ENCODE measurements at places on chromosomes 6 and 20.

DNA sequence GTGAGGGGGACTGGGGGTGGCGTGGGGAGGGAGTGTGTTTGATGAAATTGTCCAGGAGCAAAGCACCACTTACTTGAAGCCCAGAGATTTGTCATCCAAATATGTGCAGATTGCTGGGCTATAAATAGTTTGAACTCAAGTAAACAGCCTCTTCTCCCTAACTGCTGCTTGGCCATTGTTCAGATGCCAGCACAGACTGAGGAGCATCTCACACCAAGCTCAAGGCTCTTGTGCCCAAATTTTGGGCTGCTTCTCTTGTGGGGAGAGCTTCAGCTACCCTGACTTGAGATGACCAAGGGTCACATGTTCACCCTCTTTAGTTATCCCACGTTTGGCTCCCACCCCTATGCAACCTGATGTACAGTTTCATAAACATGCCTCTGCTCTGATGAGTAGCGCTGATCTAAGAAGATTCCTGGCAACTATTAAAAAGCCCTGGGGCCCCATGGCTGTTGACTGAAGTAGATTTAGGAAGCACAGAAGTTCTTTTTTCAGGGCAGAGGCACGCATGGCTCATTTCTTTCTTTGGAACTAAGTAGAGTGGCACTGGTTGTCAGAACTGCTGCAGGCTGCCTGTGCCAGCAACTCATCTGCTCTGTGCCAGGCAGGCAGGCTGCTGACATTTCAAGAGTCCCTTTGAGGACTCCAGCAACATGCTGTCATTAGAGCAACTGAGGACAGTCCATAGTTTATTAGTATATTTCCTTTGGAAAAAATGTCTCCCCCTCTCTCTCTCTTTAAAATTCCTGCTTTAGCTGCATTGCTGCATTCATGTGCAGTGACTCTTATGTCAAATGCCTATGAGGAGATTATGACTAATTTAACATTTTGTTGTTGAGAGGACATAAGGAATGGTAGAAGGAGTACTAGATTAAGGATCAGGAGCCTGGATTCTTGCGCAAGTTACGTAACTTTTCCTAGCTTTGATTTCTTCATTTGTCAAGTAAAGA lies 9.6 kb upstream of the PKIG start:
- no peak for DNase-seq

- DNase-seq, result no peak
These were observed 33.8 kb downstream of the HDDC2 start for GRCh38 chr6:125267806-125268523.

GRCh38 chr6:25921525-25922203 lies 8.8 kb downstream of the SLC17A2 start:
- no peak for DNase-seq

- no peak for DNase-seq
These were observed 102.3 kb upstream of the KCNK16 start for GRCh38 chr6:39424831-39425230.

DNA sequence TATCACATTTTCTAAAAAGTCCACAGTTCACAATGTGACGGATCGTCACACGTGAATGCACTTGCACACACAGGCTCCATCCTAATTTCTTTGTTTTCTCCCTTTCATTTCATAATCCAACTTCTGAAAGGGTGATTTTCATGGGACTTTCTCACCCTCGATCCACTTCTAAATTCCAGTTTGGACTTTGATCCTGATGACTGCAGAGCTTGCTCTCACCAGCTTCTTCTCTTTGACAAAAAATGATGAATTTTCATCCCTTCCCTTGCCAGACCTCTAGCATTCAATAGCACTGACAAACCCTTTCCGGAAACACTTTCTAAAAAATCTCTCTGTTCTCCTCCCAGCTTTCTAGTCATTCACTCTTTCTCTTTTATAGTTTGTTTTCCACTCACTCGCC lies 341.2 kb downstream of the SYNE1 start:
- DNase-seq, result no peak

DNA sequence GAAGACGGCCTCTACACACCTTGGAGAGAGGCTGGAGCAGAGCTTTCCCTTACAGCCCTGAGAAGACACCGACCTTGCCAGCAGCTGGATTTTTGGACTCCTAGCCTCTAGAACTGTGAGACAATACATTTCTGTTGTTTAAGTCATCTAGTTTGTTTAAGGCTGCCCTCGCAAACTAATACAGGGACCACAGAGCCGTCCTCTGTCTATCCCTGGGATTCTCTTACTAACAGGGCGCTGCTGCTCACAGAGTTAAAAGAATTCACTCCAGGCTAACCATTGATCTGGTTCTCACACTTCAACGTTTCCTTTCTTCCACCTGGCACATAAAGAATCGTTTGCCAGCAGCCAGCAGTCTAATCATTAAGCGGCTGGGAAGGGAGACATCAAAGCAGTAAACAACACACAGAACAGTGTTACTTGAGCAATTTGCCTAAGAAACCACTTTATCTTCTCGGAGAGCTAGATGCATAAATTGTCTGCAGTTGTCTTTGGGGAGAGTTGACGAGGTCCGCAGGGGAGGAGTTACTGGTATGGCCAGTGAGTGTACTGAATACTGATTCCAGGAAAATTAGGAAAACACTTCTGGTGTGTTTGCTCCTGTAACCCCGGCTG lies 103.5 kb upstream of the AKAP12 start:
- no peak for DNase-seq

DNA sequence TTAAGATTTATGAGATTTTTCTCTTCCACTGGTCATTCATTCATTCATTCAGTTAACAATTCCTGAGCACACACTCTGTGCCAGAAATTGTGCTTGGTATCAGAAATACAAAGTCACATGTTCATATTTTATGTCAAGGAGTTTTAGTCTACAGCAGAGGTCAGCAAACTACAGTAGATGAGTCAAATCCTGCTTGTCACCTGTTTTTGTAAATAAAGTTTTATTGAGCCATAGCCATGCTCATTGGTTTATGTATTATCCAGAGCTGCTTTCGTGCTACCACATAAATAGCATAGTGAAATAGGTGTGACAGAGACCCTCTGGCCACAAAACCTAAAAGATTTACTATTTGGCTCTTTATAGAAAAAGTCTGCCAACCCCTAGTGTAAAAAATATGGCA lies 46.8 kb downstream of the THEMIS start:
- DNase-seq, result peak; percentile 27

GRCh38 chr20:62881662-62882395 lies 20.2 kb upstream of the TCFL5 start:
- no peak for DNase-seq

- no peak for DNase-seq
These were observed 401.1 kb downstream of the CD83 start for GRCh38 chr6:14518515-14519217.

DNA sequence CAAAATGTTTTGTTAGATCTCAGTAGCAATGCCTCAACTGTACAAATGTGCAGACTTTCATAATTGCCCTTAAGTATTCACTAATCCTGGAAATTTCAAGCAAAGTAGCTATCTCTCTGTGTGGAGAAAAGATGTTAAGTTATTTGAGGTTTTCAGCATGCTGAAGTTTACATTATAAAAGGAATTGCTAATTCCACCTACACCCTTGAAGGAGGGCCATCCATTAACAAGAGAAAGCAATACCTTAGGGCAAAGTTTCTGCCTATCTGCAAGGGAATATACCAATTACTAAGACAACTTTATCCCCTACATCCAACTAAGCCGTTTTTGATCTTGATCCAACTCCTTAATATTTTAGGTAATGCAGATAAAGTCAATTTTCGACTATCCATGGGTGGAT lies 380.7 kb upstream of the BTBD3 start:
- no peak for DNase-seq

DNA sequence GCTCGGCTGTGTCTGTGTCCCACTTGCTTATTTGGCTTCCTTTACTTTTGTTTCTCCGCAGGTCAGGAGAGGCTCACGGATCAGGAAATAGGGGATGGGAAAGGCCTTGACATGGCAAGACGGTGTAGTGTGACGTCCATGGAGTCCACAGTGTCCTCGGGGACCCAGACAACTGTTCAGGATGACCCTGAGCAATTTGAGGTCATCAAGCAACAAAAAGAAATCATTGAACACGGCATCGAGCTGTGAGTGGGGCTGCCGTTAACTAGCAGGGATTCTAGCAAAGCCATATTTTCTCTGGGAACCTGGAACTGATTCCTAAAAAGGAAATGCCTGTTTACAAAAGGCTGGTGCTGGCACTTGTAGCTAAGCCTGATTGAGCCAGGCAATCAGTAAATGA lies 54.4 kb downstream of the ARFGEF2 start:
- no peak for DNase-seq

- no peak for DNase-seq
These were observed 62.9 kb downstream of the SSR1 start for GRCh38 chr6:7249946-7250643.

DNA sequence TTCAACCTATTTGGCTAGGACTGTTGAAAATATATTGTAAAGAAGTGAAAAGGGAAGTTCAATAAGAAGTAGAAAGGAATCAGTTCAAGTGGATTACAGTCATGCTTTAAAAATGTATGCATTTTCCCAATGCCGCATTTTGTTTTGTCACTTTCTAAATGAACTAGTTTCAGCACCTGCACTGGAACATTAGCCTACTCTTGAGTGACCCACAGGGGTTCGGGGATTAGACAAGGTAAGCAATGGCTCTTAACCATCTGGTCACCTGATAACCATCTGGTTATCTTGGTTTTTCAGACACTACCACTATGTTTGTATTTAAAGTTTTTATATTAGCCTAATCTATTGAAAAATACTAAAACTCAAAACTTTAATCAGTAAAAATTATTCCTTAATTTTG lies 97.6 kb downstream of the CD164 start:
- no peak for DNase-seq

GRCh38 chr6:134680021-134680420 lies 269.9 kb downstream of the ALDH8A1 start:
- DNase-seq, result no peak

DNA sequence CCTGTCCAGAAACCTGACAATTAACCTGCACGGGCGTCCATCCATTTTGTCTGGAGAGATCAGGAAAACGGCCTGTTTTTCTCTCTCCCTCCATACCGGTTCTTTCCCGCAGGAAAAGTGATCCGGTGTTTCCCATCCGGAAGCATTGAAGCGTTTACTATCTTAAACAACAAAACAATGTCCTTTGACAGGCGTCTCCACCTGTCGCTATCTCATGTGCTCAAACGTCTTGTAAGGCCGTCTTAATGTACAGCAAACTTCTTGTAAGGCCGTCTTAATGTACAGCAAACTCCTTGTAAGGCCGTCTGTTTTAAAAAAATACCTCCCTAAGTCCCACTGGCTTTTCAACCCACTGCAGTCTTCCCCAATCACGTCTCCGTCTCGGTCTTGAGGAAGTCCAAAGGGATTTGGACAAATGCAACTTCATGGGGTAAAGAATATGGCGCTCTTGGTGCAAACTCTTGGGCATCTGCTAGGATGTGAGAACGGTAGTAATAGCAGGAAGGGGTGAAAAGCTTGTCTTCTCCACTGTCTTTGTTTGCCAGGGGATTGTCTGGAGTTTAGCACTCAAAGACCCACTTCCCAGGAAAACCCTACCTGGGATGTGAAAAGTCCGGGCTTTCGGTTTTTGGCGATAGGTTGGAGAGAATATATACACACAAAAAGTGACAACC lies 29.9 kb upstream of the TRIM27 start:
- no peak for DNase-seq

DNA sequence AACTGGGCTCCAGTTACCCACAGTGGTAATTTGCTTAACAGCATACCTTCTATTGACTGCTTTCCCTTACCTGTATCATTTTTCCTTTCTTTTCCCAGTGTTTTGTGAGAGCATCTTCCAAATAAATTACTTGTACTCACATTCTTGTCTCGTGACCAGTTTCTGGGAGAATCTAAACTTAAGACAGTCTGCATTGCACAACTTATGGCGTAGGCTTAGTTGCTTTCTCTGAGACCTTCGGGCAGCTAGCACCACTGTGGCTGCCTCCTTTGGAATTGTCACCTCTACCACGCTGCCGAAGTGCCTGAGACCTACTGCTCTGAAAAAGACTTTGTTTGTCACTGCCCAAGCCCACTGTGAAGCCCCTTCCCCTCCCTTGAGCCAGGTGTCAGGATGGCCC lies 188.1 kb upstream of the BMP2 start:
- DNase-seq, result no peak

GRCh38 chr6:1713016-1713600 lies 103.4 kb downstream of the FOXC1 start:
- no peak for DNase-seq

- DNase-seq, result no peak
These were observed 112.0 kb downstream of the TRDN start for GRCh38 chr6:123524781-123525180.

DNA sequence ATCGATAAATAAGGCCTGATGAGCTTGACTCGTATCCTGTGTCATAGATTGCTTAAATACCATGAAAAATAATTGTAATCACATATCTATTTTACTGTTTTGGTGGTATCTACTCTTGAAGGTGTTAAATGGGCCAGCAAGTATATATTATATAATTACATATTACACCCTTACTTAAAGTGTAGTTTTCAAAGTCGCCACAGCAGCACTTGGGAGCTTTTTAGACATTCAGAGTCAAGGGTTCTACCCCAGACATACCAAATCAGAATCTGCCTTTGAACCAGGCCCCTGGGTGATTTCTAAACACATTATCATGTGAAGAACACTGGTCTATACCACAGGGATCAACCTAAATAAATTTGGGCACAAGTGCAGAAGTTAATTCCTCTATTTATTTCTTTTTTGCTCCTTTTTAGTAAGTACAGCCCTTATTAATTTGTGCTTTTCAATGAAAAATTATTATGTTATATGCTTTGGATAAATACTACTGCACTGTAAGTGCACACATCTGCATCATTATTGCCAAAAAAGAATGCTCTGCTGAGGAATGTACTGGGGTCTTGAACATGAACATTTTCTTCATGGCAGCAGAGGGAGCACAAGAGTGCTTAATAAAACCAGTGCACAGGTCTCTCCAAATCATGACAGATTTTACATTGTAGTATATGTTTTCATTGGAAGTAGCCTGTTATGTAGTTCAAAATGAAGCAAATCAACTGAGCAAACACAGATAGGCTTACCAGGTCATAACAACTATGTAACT lies 3.1 kb upstream of the ATXN1 start:
- DNase-seq, result peak; percentile 71

DNA sequence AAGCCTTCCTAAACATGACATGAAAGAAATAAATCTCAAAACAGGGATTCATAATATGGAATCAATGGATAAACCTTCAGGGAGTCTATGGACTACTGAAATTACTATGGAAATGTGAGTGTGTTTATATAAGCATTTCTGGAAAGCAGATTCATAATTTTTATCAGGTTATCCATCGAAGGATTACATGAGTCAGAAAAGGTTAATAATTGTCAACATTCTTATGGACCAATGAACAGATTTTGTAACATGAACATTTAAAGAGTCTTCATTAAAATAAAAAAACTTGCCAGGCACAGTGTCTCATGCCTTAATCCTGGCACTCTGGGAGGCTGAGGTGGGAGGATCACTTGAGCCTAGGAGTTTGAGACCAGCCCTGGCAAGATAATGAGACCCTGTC lies 84.8 kb downstream of the AHI1 start:
- DNase-seq, result no peak

GRCh38 chr6:13454286-13455221 lies 32.8 kb downstream of the GFOD1 start:
- peak; percentile 45 for DNase-seq

All from CD4-positive, CD25-positive, alpha-beta regulatory T cell (primary cell).